ENCODE measurements at places on chromosomes 7 and 10.

GRCh38 chr7:91883676-91884362 is 3.3 kb upstream of the MTERF1 start:
- no peak for DNase-seq

DNA sequence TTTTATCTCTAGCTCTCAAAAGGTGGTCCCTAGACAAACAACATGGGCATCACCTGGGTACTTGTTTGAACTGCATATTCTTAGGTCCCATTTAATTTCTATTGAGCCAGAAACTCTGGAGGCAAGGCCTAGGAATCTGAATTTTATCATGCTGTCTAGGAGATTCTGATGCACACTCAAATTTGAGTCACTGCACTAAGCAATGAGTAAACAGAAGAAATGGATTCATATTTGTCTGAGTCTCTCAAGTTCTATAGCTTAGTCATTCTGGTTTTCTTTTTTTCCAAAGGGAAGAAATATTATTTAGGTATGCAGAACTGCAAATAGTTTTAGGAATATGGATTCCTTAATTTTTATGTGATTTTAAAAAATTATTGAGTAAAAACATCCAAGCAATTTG is 185.5 kb downstream of the SEMA3A start:
- no peak for DNase-seq

GRCh38 chr10:126939706-126940105 is 34.5 kb downstream of the DOCK1 start:
- DNase-seq = no peak

DNA sequence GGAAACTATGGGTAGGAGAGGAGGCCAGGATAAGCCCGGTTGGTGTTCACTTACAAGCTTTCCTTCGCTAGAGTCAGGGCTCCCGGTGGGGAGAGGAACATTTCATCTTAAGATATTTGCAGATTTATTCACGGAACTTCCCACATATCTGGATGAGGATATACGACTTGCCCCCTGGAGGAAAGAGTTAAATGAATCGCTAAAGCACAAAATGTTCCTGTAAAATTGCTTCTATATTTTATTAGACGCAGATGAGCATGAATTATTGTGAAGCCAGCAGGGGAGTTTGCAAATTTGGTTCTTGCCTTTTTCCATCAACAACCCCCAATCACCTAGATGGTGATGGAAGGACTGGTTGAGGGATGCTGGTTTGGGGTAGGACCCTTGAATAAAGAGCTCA is 47.9 kb upstream of the BAIAP2L1 start:
- DNase-seq = no peak
